ENCODE measurements at places on chromosomes 5 and 9.

DNA sequence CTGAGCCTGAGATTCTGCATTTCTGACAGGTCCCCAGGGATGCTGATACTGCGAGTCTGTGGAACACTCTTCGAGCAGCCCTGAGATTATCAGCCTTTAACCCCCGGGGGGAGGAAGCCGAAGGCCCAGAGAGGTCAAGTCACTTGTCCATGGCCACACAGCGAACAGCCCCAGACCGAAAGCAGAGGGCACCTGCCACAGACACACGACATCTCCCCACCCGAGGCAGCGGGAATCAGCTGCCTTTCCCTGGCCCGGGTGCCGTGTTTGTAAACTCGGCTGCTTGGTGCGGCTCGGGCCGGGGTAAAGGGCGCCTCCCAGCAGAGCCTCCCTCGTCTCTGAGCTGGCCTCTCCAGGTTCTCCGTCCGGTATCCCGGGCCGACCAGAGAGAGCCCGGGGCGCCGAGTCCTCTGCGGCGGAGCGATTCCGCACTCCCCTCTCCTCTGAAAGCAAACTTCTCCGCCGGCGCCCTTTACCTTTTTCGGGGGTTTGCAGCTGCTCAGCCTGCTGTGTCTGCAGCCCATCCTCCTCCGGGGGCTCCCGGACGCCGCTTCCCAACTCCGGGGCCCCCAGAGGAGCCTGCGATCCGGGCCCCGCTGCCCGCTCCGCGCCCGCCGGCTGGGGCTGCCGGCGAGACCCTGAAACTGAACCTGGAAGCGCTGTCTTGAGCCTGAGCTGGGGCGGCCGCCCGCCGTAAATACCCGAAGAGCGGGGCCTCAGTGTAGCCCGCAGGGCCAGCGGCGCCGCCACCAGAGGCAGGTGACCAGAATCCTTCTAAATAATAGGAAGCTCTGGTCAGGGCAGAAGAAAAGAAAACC is at the start of gene CCDC69:
Gene CCDC69 (minus strand): TSS at position 646 of the 818 bp plus-strand sequence. CDS start 122 bp downstream, at position 524.
- DNase-seq: no peak

DNA sequence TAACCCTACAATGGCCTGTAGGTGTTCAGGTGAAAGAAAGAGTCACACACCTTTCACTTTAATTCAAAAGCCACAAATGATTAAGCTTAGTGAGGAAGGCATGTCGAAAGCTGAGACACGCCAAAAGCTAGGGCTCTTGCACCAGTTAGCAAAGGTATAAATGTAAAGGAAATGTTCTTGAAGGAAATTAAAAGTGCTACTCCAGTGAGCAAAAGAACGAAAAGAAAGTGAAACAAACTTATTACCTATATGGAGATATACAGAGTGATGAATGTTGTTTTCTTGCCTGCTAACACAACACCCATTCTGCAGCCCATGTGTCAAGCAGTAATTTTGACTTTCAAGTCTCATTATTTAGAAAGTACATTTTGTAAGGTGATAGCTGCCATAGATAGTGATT is 254.2 kb upstream of the SLC24A2 start:
- no peak for DNase-seq

DNA sequence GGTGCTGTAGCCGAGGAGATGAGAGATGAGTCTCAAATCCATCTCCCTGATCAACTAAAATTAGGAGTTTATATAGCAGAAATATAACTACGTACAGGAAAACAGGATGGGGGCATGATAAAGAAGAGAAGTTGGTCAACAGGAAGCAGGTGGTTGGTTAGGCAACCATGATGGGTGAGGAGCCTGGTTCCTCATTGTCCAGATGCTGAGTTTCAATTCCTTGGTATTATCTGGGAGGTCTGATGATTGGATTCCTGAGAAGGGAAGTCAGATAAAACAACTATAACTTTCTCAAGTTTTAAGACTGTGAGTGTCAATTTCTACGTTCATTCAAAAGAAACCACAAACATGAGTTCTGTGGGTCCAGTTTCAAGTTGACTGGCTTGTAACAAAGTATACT is 323.9 kb downstream of the MTRR start:
- DNase-seq: no peak

- no peak for DNase-seq
Observed at GRCh38 chr9:137316012-137316981, 14.2 kb upstream of the NRARP start.

GRCh38 chr9:89462199-89462598 is 35.7 kb downstream of the SEMA4D start:
- no peak for DNase-seq

DNA sequence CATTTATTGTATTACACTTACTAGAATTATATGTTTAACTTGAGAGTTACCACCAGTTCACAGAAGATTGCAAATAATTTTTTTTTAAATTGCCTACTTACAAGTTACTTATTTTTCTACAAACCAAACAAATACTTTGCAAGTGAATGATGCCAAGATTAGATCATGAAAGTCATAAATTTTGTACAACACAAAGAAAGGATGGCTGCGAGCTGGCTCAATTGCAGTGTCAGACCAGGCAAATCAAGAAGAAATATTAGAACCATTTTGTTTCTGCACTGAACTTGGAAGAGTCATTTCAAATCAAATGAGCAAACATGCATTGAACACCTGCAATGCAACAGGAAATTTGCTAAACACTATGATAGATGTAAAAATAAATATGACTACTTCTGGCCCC is 97.3 kb downstream of the PLCXD3 start:
- no peak for DNase-seq

- no peak for DNase-seq
Observed at GRCh38 chr9:71663216-71663615, 105.1 kb downstream of the CEMIP2 start.

DNA sequence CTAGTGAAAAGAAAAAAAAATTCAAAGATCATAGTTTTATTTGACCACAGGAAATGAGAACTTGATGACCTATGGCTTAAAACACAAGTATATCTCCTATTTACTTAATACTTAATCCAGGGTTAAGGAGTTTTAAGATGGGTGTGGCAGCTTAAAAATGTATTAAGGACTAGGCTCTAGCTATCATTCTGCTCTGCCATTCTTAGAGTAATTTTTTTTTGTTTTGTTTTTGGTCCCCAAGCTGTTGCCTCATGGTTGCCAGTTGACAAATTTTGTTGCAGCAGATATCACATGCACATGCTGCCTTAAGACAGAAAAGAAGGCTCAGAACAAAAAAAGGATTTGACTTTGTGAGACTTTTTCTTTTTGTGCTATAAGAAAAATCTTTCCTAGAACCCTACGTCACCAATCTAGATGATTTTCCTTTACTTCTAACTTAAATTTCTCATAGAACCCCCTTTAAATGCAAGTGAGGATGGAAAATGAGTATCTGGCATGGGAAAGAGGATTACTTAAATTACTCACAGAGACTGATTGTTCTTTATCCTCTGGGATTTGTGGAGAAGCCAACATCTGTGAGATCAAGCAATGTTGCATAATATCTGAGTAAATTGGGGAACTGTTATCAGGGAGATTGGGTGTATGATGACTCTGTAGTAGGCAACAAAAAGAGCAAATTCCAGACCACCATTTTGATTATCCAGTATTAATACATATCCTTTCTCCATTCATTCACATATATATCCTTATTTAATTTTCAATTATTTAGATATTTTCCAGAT is 364.7 kb upstream of the CD180 start:
- no peak for DNase-seq

DNA sequence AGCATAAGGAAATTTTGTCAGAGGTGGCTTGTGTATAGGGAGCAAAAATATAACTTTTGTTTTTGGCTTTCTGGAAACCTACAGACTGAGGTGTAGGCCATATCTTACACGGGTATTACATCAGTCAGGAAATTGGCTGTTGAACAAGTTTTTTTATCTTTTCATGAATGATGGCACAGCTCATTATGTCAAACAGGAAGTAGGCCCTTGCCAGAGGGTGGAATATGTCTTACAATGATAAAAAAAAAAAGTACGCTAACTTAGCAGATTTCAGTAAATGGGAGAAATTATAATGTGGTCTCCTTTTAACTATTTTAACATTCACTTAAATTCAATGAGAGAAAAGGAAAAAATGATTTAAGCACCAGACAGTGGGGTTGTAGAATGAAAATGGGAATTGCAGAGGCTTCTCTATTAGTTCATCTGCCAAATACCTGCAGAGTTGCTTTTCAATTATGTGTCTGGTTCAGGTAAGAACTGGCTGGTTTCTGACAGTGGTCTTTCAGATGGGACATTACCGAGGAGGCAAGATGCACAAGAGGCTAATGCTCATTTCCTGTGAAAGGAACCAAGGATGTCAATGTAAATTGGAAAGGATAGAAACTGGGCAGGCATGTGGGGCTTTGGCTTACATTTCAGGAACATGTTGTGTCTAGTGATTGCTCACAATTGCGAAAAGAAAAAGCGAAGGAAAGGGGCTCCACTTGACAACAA is 169.9 kb downstream of the NNT start:
- DNase-seq: no peak

GRCh38 chr5:146052780-146053179 is 52.6 kb downstream of the PLAC8L1 start:
- DNase-seq: no peak

GRCh38 chr5:64229163-64229774 is 63.6 kb downstream of the RNF180 start:
- no peak for DNase-seq

GRCh38 chr5:109707531-109707930 is 17.8 kb downstream of the MAN2A1 start:
- no peak for DNase-seq

DNA sequence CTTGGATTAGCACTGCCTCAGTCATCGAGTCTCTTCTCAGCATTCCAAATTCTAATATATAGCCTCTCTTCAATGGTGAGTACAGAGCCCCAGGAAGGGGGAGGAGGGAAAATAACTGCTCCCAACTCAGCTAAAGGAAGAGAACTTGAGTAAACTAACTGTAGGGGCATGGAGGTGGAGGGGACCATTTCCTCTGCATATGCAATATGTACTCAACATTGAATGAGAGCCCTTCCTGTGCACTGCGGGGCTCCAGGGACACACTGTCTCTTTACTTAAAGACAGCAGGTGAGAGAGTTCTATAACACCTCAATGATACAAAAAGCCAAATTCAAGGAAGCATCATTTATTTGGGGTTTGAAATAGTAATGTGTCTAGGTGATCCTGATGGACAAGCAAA is 75.1 kb downstream of the GNAQ start:
- no peak for DNase-seq

- no peak for DNase-seq
Observed at GRCh38 chr9:86876621-86877196, 70.6 kb downstream of the GAS1 start.

All from stimulated activated CD4-positive, alpha-beta T cell treated with anti-CD3 and anti-CD28 coated beads, TNF-alpha, amount 100 ng/mL, for 1 hour (primary cell).